Stimulated activated CD4-positive, alpha-beta T cell treated with anti-CD3 and anti-CD28 coated beads, Interleukin-1b, Interleukin-23, amount 100 ng/mL, for 4 hours (primary cell): ENCODE measurements at places on chromosomes 3 and 15.

DNA sequence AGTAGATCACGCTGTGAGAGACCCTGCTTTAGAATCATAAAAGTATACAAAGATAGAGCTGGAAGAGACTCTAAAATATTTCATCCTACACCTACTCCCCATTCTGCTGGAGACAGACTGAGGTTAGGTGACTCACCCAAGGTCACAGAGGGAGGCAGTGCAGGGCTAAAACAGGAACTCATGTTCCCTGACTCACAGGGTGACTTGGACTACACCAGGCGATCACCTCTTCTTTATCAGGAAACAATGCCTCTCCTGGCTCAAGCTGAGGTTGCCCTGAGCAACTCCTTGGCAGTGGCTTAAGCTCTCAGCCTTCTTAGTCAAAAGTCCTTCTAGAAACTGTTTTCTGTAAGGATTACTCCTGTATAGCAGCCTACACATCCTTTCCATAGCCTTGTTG is 26.4 kb upstream of the TNFAIP8L3 start:
- no peak for DNase-seq

- no peak for DNase-seq
Observed at GRCh38 chr15:69497076-69497475, 44.5 kb downstream of the RPLP1 start.

DNA sequence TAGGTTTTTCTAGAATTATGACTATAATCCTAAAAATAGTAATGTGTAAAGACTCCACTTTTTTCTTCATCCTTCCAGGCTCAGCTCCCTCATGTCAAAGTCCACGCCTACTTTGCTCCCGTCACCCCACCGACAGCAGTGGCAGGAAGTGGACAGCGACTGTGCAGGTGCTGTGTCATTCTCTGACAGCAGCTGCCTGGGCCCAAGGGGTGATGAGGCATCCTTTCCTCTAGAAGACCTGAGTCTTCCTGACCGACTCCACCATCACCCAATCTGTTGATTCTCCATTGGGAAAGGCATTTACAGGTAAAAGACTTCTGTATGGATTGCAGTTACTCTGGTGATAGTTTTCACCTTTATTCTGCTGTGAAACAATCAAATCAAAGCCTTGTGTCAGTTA is 54.8 kb downstream of the UBP1 start:
- DNase-seq = peak; percentile 17

- DNase-seq = no peak
Observed at GRCh38 chr3:146375219-146375618, 94.1 kb downstream of the PLSCR2 start.

GRCh38 chr15:65902373-65902772 is 33.1 kb downstream of the RAB11A start:
- DNase-seq = no peak

DNA sequence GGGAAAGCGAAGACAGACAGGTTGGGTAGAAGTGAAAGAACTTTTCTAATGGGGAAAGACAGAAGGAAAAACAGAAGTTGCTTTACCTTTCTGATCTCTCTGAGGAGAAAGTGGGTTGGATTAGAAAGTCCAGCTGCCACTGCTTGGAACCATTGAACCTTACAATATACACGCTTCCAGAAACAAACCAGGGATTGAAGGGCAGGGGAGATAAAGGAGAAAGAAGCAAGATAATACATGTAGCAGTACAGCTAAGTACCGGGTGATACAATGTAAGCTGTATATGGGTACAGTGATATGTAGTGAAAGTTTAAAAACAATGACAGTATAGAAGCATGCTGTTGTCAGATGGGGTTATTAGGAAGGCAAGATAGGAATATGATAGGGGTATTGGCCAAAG is 684.4 kb downstream of the AGBL1 start:
- DNase-seq = no peak

- no peak for DNase-seq
Observed at GRCh38 chr3:74282202-74282601, 332.3 kb downstream of the CNTN3 start.

- DNase-seq = no peak
Observed at GRCh38 chr3:13700889-13701288, 152.0 kb downstream of the FBLN2 start.

GRCh38 chr3:140388202-140388922 is 289.5 kb upstream of the TRIM42 start:
- DNase-seq = no peak

- DNase-seq = no peak
Observed at GRCh38 chr3:51559961-51560360, 21.4 kb downstream of the RAD54L2 start.

DNA sequence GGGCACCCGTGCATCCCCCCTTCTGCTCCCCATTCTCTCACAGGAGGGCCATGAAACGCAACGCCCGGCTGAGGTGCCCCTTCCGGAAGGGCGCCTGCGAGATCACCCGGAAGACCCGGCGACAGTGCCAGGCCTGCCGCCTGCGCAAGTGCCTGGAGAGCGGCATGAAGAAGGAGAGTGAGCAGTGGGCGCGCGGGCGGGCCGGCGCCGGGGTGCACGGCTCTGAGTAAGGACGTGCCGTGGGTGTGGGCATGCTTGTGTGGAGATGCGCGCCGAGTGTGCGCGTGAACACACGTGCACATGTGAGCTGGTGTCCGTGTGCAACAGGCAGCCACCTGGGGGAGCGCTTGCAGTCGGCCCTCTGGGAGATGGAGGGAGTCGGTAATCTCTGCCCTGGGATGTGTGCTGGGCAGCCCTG is 28.1 kb downstream of the NR1I2 start:
- peak; percentile 55 for DNase-seq

GRCh38 chr3:37453393-37454389 is 279.3 kb upstream of the LRRFIP2 start:
- DNase-seq = no peak

GRCh38 chr3:30289324-30289723 is 317.1 kb upstream of the TGFBR2 start:
- DNase-seq = no peak

- no peak for DNase-seq
Observed at GRCh38 chr3:143875546-143875945, 27.3 kb upstream of the SLC9A9 start.

GRCh38 chr15:28944696-28945300 is 59.0 kb downstream of the APBA2 start:
- DNase-seq = no peak

GRCh38 chr3:179074656-179075055 is 3.0 kb upstream of the ZMAT3 start:
- no peak for DNase-seq

- DNase-seq = no peak
Observed at GRCh38 chr3:100129941-100130340, 15.6 kb upstream of the FILIP1L start.

- DNase-seq = no peak
Observed at GRCh38 chr3:79066481-79066880, 701.3 kb downstream of the ROBO1 start.

GRCh38 chr3:161545824-161546223 is 49.2 kb downstream of the OTOL1 start:
- no peak for DNase-seq
